Suprapubic skin (tissue), 4 donors: ENCODE measurements at places on chromosomes 2 and 18. TPM values are rescaled to one million over a fixed set of nuclear protein-coding genes. Genes with fewer than 3 reads are reported as not detected.

- H3K36me3 ChIP-seq: no peaks in the 10 kb centered on the region
- no peak overlapping the region for H3K27ac ChIP-seq
- H3K4me3 ChIP-seq: no peak overlapping the region
- H3K4me1 ChIP-seq: peaks cover 25% of the 10 kb centered on the region
Observed at GRCh38 chr2:84460670-84461069, 1.6 kb upstream of the SUCLG1 start.

The SCYGR4 gene
- 1.5 TPM for total RNA-seq

- H3K4me3 ChIP-seq: no peak overlapping the region
- DNase-seq: no peak
- peaks cover 17% of the 10 kb centered on the region for H3K4me1 ChIP-seq
Observed at GRCh38 chr18:8627107-8627472, 17.9 kb downstream of the RAB12 start.

- no peak for DNase-seq
- peaks cover 18% of the 10 kb centered on the region for H3K4me1 ChIP-seq
- no peak overlapping the region for H3K27ac ChIP-seq
- H3K36me3 ChIP-seq: no peaks in the 10 kb centered on the region
Observed at GRCh38 chr2:45759310-45759851, 107.9 kb downstream of the PRKCE start.

DNA sequence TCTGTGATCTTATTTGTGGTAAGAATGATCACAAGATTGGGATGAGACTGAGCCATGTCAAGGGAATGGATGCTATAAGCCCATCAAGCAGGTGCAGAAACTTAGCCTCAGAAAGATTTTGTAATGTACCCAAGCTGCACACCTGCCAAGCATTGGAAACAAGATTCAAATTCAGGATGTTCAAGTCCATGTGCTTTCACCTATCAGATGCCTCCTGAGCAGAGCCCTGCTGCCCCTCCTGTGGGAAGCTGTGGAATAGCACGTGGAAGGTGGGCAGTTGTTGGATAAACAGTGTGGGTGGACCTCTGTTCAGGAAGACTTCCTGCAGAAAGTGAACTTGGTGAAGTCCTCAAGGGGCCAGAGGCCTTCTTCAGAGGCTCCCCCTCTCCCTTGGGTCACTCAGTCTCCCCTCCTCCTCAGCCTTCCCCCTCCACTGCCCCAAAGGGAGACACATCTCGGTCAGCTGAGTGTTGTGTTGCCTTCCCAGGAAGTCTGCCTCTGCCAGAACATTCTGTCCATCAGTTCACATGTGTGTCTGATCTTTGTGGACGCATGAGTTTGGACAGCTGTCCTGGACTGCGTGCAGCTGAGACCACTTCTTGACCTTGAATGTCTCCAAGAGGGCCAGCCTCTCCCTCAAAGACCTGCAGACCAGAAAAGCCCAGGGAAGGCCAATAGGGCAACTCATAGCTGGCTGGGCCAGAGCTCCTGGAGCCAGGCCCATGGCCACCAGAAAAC lies 186.1 kb downstream of the INHBB start:
- DNase-seq: no peak
- H3K36me3 ChIP-seq: no peaks in the 10 kb centered on the region
- H3K27ac ChIP-seq: no peak overlapping the region
- no peak overlapping the region for H3K4me3 ChIP-seq
- peaks cover 31% of the 10 kb centered on the region for H3K4me1 ChIP-seq

DNA sequence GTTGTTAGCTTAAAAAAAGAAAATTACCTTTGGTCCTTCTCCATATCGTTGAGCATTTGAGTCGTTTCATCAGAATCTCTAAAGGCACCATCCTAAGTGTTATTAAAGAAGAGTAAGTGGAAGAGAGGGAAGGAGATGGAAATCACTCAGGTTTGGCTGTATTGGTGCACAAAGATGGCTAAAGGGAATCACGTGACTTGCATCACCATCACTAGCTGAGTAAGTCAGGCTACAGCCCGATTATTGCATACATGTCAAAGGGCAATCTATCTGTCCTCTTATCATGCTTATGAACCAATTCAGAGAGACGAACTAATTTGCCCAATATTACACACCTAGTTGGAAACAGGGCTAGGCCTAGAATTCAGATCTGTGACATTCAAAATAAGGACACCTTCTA lies 137.6 kb downstream of the CMPK2 start:
- H3K36me3 ChIP-seq: no peaks in the 10 kb centered on the region
- H3K27ac ChIP-seq: no peak overlapping the region
- H3K4me3 ChIP-seq: no peak overlapping the region
- H3K27me3 ChIP-seq: no peaks in the 10 kb centered on the region

The TMEM247 gene
- total RNA-seq: not detected

GRCh38 chr2:26459991-26460612 lies 17.8 kb downstream of the OTOF start:
- no peak for DNase-seq
- no peak overlapping the region for H3K4me3 ChIP-seq
- no peaks in the 10 kb centered on the region for H3K27me3 ChIP-seq

The MROH2A gene
- total RNA-seq: not detected

The C2orf15 gene
- 4.6 TPM for total RNA-seq

- peaks cover 5% of the 10 kb centered on the region for H3K4me1 ChIP-seq
- H3K4me3 ChIP-seq: no peak overlapping the region
- H3K36me3 ChIP-seq: no peaks in the 10 kb centered on the region
- no peaks in the 10 kb centered on the region for H3K27me3 ChIP-seq
Observed at GRCh38 chr2:44197816-44198215, 29.1 kb downstream of the PPM1B start.

- DNase-seq: no peak
- H3K4me1 ChIP-seq: no peaks in the 10 kb centered on the region
- H3K36me3 ChIP-seq: no peaks in the 10 kb centered on the region
- H3K27ac ChIP-seq: no peak overlapping the region
Observed at GRCh38 chr2:176260689-176261088, 8.6 kb upstream of the MTX2 start.

DNA sequence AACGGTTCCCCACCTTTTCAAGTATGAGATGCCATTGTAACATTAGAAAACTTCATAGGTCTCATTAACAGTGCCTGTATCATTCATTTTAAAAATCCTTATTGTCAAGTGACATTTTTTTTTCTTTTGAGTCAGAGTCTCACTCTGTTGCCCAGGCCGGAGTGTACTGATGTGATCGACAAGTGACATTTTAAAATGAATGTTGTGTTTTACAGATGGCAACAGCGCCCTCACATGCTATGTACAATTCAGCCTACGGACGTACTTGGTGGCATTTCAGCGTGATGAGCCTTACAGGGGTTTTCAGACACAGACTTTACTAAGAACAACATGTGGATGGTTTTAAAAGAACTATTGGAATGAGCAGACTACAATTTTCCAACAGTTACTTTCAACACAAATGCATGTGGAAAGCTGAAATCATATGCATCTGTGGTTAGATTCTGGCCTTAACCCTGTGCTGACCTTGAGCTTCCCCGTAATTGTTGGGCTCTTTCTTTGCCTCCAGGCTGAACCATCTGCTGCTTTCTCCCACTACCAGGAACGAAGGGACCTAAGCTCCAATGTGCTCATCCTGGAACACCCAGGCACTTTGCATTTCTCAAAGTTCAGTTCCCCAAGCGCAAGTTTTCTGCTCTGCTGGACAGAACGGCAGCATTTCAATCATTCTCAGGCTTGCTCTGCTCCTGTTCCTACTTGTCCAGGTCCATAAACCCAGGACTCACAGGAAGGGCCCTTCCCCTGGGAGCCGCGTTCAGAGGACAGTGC lies 119.9 kb upstream of the NDUFV2 start:
- H3K27me3 ChIP-seq: no peaks in the 10 kb centered on the region
- no peaks in the 10 kb centered on the region for H3K36me3 ChIP-seq
- H3K27ac ChIP-seq: peak overlapping the region; percentile 15

DNA sequence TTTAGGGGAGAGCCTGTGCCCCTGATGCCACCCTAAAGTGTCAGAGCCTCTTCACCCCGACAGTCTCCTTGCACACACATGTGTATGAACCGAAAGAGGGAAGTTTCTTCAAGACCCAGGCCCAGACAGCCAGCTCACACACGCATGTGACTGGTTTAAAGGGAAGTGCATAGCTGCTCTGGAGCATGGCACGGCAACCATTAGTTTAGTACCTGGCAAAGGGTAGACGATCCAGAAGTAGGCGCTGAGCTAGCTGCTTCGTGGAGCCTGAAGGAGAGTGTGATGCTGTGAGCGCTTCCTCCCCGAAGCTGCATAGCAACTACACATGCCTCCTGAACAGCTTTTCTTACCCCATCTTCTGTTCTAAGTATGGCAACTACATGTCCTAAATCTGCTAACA lies 91.7 kb downstream of the ZCCHC2 start:
- H3K27me3 ChIP-seq: peaks cover 10% of the 10 kb centered on the region
- H3K27ac ChIP-seq: no peak overlapping the region
- H3K36me3 ChIP-seq: no peaks in the 10 kb centered on the region
- peak; percentile 35 for DNase-seq

- peaks cover 6% of the 10 kb centered on the region for H3K36me3 ChIP-seq
- H3K27me3 ChIP-seq: no peaks in the 10 kb centered on the region
- H3K4me3 ChIP-seq: no peak overlapping the region
Observed at GRCh38 chr2:239378918-239379640, 21.7 kb downstream of the HDAC4 start.

The MC2R gene
- total RNA-seq: not detected

GRCh38 chr2:47015206-47015605 lies 99.6 kb upstream of the MCFD2 start:
- peaks cover 25% of the 10 kb centered on the region for H3K4me1 ChIP-seq
- H3K4me3 ChIP-seq: no peak overlapping the region
- H3K27ac ChIP-seq: peak overlapping the region; percentile 42
- no peaks in the 10 kb centered on the region for H3K27me3 ChIP-seq
